ENCODE measurements at places on chromosomes 5 and 9.

- DNase-seq, result no peak
Measured at GRCh38 chr9:89564346-89564878, 40.4 kb upstream of the GADD45G start.

GRCh38 chr5:94153736-94154450 is 412.5 kb upstream of the POU5F2 start:
- DNase-seq, result no peak

GRCh38 chr9:137123468-137123837 is 8.9 kb upstream of the DPP7 start:
- DNase-seq, result no peak

DNA sequence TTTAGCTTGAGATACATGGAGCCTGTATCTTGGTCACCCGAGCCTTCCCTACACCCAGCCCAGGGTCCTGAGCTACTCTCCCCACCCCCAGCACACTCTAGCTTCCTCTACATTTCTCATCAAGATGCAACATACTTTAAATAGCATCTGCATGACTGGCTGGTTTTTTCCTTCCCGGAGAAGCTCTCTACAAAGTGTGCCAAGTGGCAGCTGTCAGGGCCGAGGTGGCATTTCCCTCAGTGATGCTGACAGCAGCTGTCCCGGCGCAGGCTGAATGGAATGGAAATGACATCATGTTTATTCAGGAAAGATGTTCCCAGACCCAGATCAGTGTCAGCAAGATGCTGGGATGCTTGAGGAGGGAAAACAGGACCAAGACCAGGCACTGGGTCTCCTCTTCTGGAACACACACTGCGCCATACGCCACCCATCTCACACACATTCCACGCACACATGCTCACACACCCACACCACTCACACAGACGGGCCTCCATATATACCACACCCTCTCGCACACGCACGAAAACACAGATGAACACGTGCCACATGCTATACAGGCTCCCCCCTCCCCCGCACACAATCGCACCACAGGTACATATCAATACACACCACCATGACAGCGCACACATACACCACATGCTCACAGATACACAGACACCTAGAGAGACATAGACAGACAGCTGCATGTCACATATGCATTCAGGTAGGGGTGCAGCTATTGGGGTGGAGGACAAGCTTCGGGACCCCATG is 67.8 kb downstream of the LHX2 start:
- no peak for DNase-seq

DNA sequence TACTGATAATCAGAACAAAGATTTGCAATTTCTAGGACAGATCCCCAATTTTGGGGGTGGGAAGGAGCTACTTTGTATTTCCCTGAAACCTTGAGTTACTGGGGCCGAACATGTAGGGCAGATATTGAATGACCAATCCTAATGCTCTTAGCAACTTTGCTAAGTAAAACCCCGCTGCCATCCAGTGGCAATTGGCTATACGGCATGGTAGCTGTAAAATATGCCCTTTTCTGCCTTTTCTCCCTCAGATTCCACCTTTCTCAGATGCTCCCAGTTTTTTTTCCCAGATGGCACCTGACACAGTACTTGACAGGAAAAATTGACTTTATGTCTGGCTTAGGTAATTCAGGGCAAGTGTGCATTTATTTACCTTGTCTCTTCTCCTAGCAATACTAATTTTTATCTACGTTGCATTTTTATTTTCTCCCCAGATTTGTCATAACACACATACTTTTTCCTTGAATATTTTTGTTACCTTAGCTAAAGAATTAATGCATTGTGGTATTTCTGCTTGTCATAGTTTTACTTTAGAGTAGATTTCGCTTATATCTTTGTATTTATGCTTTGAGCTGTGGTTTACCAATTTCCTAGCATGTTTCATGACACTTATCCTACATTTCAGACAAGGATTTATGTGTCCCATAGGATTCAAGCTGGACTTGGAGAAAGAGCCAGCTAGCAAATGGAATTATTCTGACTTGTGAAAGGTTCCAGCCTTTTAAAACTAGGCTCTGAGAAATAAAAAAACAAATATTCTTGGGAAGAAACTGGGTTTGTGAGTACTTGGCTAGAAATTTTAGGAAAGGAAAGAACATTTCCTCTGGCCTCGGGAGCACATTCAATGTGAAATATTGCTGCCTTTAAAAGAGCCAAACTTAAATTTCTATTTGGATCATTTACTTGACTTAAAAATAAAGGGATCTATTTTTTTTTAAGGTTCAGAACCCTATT is 37.4 kb downstream of the PIK3R1 start:
- DNase-seq, result peak; percentile 23

GRCh38 chr9:130484362-130485072 is 39.8 kb downstream of the ASS1 start:
- no peak for DNase-seq

DNA sequence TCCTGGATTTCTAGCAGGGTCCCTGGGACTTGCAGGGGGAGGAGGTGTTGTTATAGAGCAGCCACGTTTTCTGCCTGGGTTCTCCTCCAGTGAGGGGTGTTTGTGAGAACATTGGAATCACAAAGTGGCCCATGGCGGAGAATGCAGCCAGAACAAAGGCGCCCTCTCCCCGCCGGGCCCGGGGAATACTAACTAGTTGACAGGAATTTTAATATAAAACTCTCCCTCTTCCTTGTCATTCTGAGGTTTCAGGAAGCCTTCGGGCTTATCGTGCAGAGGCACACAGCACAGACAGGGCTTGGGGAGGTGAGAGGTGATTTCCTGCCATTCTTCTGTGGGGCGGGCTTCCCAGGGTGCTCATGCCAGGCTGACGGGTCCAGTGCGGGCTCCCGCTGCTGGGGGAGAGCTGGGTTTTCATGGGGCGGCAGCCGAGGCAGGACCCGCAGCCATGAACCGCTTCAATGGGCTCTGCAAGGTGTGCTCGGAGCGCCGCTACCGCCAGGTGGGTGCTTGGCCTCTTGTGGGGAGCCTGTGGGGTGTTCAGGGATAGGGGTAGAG is 37.7 kb downstream of the RGS3 start:
- no peak for DNase-seq

GRCh38 chr5:61139094-61139873 is 23.0 kb downstream of the SMIM15 start:
- no peak for DNase-seq

DNA sequence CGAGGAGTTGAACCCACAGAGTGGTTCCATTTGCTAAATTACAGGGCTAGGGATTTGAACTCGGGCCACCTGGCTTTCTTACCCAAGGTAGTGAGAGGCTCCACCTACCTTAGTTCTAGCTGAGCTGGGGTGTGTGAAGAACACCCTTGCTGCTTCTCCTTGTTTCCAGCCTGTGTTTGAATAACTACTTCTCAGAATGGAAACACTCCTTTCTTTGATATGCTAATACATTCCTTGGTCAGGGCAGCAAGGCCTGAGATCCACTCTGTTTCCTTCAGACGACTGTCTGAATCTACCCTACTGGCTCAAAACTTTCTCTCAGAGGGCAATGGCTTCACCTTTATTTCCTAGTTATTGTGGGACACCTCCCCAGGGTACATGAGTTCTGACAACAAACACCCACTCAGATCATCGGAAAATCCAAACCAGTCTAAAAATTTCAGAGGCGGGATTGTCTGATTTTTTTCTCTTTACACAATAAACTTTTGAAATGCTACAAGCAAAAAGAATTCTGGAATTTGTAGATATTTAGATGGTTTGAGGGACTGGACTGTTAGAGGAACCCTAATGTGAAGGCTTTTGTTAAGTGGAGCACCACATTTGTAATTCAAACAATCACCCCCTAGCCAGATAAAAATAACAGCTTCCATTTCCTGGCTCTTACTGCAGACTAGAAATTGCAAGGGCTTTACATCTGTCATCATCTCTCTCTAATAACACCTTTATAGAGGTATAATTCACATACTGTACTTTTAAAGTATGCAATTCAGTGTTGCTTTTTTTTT is 4.0 kb upstream of the ATP6V1G1 start:
- DNase-seq, result no peak

GRCh38 chr9:28197653-28198052 is 624.4 kb upstream of the C9orf72 start:
- no peak for DNase-seq

DNA sequence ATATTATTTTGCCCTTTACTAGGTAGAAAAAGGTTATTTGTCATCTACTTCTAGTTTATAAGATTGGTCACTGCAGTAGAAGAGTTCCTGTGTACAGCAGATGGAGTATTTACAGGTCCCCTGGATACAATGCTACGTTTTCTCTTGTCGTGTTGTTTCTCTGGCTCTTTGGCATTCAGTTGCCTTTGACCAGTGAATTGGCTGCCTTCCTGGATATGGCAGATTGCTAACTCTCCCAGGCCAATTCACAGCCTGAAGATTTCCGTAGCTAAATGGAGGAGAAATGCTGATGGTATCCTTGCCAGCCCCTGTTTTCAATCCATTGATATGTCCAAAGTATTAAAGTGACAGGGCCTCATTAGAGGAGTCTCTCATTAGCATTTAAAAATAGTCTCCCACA is 32.5 kb upstream of the GNAQ start:
- no peak for DNase-seq

DNA sequence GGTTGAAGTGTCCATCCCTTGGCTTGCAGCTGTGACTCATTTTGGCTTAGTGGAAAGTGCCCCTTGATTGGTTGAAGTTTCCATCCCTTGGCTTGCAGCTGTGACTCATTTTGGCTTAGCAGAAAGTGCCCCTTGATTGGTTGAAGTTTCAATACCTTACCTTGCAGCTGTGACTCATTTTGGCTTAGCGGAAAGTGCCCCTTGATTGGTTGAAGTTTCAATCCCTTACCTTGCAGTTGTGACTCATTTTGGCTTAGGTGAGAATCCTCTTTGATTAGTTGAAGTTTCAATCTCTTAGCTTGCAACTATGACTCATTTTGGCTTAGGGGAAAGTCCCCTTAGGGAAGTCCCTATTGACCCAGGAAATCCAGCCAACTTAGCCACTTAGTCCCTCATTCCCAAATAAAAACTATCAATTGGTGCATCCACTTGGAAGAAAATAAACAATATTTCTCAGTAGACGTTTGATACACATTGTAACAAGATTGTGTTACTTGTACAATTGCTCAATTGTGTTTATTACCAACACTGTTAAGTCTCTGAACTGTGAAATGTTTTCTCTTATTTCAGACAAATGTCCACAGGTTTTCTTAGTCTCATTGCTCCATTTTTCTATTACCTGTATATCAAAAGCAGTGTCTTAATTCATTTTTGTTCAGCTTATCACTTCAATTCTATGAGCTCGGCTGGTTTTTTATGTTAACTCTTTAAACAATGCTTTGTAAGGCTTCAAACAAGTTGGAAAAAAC is 2308.8 kb upstream of the ACO1 start:
- peak; percentile 41 for DNase-seq

DNA sequence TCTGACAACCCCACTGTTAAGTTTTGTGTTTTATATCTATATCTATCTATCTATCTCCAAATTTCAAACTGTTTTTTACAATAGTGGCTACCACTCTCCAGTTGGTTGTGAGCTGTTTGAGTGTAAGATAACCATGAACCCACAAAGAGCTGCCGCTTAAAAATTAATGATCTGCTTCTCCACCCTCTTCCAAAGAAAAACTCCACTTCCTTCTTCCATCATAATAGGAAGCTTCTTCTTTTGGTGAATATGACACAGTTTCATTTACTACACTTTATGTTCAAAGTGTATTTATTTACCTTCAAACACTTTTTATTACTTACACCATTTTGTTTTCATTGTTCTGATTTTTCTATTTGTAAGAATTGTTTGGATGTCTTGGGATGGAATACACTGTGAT is 37.9 kb downstream of the SPZ1 start:
- no peak for DNase-seq

- no peak for DNase-seq
Measured at GRCh38 chr5:33649549-33650482, 209.1 kb downstream of the TARS1 start.

DNA sequence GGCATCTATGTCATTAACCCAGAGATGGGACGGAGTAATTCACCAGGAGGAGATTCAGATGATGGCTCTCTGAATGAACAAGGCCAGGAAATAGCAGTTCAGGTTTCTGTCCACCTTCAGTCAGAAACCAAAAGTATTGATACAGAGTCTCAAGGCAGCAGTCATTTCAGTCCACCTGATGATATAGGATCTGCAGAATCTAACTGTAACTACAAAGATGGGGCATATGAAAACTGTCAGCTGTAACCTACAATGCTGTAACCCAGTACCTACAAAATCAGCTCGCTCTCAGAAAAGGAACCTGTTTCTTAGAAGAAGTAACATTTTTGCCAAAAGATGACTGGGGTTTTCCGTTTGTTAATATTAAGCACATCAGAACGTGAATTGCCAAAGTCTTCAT is 14.7 kb downstream of the MFAP3 start:
- no peak for DNase-seq

- DNase-seq, result no peak
Measured at GRCh38 chr5:15406478-15406877, 93.5 kb upstream of the FBXL7 start.

DNA sequence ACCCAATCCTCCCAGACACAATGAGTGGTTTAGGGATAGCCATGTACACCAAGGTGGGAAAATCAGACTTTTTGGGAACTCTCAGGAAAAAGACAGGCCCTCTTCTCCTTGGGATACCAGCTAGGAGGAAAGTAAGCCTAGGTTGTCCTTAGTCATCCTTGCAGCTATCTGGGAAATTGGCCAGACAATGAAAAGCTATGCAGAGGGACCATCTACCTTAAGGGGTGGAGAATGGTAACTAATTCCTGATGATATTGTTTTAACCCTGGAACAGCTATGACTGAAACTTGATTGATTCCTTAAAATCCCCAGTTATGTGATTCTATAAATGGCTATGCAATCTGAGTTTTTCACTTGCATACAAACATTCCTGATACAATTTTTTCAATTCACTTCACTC is 88.9 kb upstream of the BNC2 start:
- no peak for DNase-seq

- no peak for DNase-seq
Measured at GRCh38 chr9:131429121-131430012, 35.5 kb downstream of the PRRC2B start.

DNA sequence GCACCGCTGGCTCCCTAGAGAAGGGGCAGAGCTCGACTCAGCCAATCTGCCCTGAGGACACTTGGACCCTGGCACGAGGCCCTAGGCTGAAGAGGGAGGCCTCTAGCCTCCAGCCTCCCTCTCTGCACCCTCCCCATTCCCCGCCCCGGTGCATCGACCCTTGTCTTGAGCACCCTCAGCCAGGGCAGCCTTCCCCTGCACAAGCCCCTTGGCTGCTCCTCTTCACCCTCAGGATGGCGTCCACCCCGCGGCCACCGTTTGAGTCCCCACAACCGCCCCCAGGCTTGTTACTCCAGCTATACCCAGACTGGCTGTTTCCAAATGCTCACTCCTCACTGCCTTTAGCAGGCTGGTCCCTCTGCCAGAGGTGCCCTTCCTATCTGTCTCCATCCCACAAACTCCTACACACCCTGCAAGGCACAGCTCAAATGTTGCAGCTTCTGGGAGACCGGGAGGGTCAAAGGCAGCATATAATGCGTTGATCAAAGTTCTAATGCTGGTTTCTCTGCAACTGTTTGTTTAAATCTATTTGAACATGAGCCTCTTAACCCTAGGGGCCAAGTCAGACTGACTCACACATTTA is 6.5 kb upstream of the FAM163B start:
- DNase-seq, result no peak

- no peak for DNase-seq
Measured at GRCh38 chr9:130882696-130883225, 13.9 kb downstream of the QRFP start.

Measured in stimulated activated naive CD4-positive, alpha-beta T cell treated with Interleukin-2 at 50 U/mL for 16 hours (primary cell).